Stimulated activated CD4-positive, alpha-beta T cell treated with anti-CD3 and anti-CD28 coated beads, Interleukin-2, amount 100 ng/mL, for 24 hours (primary cell): ENCODE measurements at places on chromosomes 1 and 21.

DNA sequence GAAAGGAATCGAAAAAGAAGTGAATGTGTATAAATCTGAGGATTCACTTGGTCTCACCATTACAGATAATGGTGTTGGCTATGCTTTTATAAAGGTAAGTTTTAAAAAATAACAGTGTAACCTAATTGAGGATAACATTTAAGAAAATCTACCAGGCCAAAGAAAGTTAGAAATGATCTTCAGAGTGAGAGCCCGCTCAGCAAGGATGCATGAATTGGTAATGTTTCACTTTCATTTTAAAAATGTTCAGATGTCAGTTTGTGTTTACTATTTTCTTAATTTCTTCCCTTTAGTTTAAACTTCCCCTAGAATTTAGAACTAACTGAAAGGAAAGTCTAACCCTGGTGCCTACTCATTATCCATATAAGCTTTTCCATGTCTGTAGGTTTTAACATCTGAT lies 35.0 kb downstream of the GIPC2 start:
- no peak for DNase-seq

DNA sequence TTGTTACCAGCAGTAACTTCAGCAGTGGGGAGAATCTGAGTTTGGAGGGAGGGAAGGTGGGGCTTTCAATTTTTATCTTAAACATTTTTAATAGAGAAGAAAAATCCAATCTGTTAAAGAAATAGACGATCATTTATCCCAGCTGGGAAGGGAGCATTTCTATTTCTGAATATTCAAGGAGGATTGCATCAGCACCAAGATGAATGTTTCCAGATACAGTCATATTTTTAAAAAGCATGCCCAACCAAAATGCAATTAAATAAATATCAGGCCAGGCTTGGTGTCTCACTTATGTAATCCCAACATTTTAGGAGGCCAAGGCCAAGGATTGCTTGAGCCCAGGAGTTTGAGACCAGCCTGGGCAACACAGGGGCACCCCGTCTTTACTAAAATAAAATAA lies 1.7 kb upstream of the ATP1A4 start:
- no peak for DNase-seq

GRCh38 chr1:62687421-62687902 lies 724 bp downstream of the DOCK7 start:
- peak; percentile 35 for DNase-seq

DNA sequence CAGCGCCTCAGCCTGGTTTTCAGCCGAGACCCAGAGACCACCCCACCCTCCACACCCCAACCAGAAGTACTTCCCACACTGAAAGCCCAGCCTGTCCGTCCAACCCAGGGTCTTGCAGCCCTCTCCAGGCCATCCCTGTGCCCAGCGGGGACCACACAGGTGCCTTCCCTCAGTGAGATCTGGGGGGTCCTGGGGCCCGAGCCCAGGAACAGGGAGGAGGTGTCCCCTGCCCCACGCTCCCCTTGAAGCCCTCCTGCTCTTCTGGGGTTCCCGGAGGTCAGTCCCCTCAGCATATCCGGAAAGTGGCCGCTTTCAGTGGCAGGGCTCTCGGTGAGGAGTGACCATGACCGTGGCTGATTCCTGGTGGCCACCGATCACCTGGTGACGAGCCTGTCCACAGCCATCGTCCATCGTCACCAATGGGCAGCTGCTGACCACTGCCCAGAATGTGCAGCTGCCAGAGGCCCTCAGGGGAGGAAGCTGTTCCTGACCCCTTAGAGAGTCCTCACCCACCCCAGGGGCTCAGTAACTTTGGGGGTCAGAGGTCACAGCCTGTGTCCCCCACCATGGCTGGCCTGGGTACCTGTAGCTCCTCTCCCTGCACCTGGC lies 3.4 kb downstream of the TMEM240 start:
- DNase-seq = no peak

GRCh38 chr1:53590531-53591515 lies 131.6 kb downstream of the DMRTB1 start:
- no peak for DNase-seq

- DNase-seq = no peak
Observed at GRCh38 chr1:84245563-84245962, 55.9 kb upstream of the SAMD13 start.

GRCh38 chr1:3786468-3787348 lies 9.6 kb downstream of the LRRC47 start:
- DNase-seq = no peak

GRCh38 chr1:101371259-101371658 lies 134.4 kb downstream of the S1PR1 start:
- DNase-seq = no peak

GRCh38 chr1:228219245-228219961 lies 11.6 kb downstream of the OBSCN start:
- no peak for DNase-seq
